Astrocyte of the hippocampus (primary cell): ENCODE measurements at places on chromosomes 12 and 14.

DNA sequence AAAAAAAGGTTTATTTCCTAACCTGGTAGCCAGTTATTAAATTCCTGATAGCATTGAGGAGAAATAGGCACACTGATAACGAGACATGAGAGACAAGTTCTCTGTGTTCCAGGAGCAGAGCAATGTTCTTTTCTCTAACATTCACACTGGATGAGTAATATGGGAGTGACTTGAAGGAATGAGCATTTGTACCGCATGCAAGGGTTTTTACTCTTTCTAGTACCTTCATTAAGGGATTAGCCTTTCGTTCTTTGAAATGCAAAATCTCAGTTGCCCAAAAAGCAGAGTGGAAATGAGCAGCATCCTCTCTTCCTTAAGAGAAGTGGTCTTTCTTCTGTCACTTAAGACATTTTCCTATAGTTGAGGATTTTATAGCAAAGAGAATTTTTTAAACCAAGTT, 54.7 kb downstream of the FGD4 start:
- DNase-seq = peak; percentile 79

- DNase-seq = peak; percentile 75
Measured at GRCh38 chr14:23559010-23559925, 3.2 kb downstream of the THTPA start.

DNA sequence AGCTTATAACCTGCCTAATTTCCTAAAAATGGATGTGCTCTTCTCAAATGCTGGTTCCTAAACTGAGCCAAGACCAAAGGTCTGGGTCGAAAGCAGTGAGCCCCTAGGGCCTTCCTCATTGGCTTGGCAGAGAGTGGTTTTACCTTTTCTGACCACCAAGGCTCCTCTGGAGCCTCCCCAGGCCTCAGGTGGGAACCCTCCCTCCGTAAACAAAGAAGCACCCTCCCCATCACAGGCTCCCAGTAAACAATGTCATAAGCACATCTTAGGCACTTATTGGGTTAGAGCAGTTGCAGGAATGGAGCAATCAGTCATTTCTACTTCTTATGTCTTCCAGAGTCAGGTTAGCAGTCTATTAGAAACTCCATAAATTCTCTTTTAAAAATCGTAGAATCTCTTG, 6.0 kb downstream of the CHPT1 start:
- no peak for DNase-seq

DNA sequence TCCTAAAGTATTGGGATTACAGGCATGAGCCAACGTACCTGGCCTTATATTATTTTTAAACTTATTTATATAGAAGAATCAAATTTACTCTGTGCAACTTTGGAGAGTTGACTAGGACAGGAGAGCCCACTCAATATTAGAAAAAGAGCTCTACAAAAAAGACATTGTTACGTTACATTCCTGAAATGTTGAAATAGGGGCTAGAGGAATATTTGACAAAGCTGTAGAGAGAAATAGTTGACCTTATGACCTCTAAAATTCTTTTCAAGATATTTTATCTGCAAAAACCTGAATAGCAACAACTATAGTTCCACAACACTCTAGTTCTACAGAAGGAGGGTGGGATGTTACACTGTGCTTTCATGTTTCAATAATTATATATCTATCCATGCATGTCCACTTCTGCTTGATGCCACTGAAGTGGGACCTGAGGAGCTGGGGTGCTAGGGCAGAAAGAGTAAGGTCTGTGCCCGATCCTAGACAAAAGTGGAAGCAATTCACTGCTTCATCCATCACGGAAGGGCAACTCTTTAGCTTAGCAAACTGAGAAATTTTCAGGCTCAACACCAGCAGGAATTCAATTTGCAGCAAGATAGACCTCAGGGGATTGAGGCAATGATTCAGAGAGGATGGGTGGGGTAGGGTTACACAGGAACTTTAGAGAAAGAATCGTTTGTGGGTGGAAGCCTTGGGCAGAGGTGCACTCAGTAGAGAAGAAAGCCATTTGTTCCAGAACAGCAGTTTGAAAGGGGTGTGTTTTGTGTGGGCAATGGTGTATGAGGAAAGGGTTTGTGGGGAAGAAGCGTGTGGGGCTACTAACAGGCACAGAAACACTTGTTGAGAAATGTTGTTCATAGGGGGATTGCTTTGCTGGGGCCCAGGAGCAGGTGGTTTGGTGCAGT, 16.0 kb upstream of the RNASE10 start:
- DNase-seq = no peak

- DNase-seq = no peak
Measured at GRCh38 chr12:66665435-66665985, 13.4 kb downstream of the GRIP1 start.

DNA sequence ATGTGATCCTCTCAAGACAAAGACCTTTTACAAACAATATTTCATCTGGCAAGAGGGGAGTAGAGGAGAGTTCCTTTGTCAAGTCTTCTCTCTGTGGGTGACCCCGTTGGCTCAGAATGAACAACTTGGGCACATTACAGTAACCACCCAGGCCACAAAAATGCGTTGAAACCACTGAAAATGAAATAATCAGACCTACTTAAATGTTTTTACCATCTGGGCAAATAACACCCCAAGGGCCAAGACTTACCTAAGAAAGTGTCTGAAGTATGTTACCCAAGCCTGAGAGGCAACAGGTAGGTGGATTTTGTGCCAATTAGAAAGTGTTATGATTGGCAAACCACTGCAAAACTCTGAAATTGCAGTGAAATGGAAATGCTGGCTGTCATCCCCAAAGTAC, 1.3 kb downstream of the TC2N start:
- DNase-seq = peak; percentile 86

DNA sequence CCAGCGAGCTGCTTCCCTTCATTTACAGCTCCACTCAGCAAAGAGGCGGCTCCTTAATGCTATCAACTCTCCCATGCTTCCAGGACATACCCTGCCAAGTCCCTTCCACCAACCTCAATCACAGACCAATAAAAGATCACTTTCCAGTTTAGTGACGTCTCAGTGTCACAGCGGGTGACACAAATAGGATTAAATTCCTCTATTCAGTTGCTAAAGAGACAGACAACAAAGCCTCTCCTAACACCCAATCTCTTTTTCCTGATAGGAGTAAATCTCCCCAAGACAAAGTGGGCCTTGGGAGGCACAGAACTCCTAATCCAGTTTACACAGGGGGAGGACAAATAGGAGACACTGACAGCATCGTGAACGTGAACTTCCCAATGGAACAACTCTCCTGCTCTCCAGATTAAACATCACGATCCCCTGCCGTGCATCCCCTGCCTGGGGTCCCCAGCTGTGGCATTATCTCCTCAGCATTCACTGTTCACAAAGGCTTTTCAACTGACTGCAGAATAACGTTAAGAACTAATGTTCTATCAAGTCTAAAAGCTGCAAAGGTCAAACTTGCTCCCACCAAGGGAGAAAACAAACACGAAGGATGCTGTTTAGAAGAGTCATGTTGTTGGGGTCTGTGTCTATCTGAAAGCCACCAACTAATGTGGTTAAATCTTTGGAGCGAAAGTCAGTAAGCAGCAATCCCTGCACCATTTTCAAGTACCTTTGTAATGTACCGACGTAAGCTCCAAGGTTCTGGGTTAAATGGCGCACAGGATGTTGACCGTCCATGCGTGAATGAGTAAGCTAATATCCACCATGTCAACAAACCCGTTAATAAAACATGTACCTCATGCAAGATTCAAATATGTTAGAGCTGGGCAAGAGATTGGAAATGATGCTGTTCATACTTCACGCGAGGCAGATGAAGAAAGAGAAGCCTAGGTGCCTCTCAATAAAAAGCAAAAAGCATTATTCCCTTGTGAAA, 31.5 kb downstream of the TMEM132D start:
- no peak for DNase-seq

- DNase-seq = peak; percentile 25
Measured at GRCh38 chr14:79825046-79825521, 386.2 kb downstream of the DIO2 start.
